ENCODE measurements at places on chromosomes 13 and 19. TPM values are rescaled to one million over a fixed set of nuclear protein-coding genes. Genes with fewer than 3 reads are reported as not detected.

- no peaks in the 10 kb centered on the region for H3K4me1 ChIP-seq
- H3K36me3 ChIP-seq: no peaks in the 10 kb centered on the region
- DNase-seq: no peak
- no peak overlapping the region for H3K27ac ChIP-seq
- no peak overlapping the region for H3K4me3 ChIP-seq
These were observed 71.1 kb upstream of the KLF12 start for GRCh38 chr13:74205313-74205690.

DNA sequence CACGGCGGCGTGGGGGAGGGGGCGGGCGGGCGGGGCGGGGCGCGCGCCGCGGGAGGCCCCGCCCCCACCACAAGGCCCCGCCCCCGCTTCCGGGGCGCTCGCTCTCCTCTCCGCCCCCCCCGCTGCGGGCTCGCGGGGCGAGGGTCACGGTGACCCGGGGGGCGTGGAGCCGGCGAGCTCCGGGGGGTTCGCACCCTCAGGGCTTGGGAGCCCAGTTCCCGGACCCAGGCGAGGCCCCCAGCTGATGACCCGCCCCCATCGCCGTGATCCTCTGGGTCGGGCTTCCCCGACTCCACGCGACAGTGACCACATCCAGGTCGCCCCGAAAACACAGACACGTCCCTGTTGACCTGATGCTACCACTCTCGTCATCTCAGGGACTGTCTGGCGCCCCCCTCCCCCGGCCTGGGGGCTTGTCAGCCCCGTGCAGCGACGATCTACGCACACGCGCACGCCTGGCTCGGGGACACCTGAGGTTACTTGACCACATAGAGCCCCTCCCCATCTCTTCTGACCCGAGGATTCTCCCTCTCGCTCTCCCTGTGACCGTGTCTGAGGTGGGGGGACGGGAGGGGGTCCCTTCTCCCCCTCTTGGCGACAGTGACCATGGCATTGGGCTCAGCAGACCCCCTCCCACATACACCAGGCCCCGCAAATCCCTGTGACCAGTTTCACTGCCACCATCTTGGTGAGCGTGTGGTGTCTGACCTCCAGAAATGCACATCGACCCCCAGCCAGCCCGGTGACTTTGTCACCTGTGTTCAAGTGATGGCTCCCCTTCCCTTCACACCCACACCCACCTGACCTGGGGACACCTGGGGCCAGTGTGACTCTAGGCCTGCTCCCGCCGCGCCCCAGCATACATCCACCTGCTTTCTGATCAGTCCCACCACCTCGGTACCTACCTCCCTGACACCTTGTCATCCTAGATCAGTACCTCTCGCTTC, 670 bp downstream of the MAP2K7 start:
- H3K36me3 ChIP-seq: no peaks in the 10 kb centered on the region
- peaks cover 14% of the 10 kb centered on the region for H3K4me1 ChIP-seq
- H3K27me3 ChIP-seq: no peaks in the 10 kb centered on the region
- peak overlapping the region; percentile 39 for H3K27ac ChIP-seq

DNA sequence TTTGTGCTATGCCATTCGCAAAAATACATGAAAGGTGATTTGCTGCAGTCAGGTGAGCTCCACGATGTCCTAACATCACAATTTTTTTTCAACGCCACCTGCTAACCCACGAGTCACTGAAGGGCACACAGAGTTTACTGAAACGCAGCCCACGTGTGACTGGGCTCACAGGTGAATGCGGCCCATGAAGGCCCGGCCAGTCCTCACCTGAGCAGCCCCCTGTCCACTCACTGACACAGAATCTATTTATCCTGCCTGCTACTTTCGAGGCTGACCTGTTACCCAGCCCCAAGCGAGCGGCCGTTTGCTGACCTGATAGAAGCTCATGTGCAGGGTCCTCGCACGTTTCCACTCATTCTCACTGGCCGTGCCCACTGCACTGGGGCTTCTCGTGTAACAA, 121.9 kb upstream of the SOX1 start:
- no peak for DNase-seq
- H3K4me3 ChIP-seq: no peak overlapping the region
- no peaks in the 10 kb centered on the region for H3K4me1 ChIP-seq
- no peaks in the 10 kb centered on the region for H3K36me3 ChIP-seq

GRCh38 chr13:101868585-101869469, 416.4 kb downstream of the ITGBL1 start:
- no peak overlapping the region for H3K27ac ChIP-seq
- no peak for DNase-seq
- no peaks in the 10 kb centered on the region for H3K36me3 ChIP-seq
- H3K4me1 ChIP-seq: no peaks in the 10 kb centered on the region
- H3K4me3 ChIP-seq: no peak overlapping the region

GRCh38 chr13:47865883-47866282, 135.2 kb downstream of the SUCLA2 start:
- H3K4me3 ChIP-seq: no peak overlapping the region
- H3K27ac ChIP-seq: no peak overlapping the region
- no peaks in the 10 kb centered on the region for H3K4me1 ChIP-seq
- H3K27me3 ChIP-seq: no peaks in the 10 kb centered on the region
- no peaks in the 10 kb centered on the region for H3K36me3 ChIP-seq

DNA sequence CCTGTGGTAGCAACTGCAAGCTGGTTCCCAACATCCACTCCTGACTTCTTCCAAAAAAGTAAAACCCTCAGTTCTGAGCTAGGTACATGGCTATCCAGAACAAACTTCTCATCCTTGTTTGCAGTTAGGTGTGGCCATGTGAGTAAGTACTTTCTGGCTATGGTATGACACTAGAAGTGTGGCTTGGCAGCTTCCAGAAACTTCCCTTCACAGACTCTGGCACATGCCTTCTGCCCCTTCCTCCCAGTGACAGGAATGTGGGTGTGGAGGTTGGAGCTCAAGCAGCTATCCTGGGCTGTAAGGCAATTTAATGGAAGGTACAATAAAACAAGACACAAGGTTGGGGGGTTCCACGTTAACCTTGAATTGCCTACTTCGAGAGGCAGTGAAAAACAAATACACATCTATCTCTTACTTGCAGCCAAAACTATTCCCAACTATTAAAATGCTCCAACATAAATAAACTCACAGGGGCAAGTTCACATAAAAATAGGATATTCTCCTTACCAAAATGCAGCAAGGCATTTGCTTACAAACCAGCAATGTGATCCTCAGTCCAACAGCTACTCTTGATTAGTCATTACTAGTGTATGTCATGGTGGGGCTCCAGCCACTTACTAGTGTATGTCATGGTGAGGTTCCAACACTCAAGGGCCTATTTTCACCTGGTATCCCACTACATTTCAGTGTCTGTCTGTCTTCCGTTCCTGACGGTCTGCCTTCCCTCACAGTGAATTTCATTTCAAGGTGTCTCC, 3.1 kb downstream of the SMG9 start:
- H3K27me3 ChIP-seq: no peaks in the 10 kb centered on the region
- no peak overlapping the region for H3K27ac ChIP-seq
- H3K4me1 ChIP-seq: no peaks in the 10 kb centered on the region
- peaks cover 21% of the 10 kb centered on the region for H3K36me3 ChIP-seq
- H3K4me3 ChIP-seq: no peak overlapping the region

DNA sequence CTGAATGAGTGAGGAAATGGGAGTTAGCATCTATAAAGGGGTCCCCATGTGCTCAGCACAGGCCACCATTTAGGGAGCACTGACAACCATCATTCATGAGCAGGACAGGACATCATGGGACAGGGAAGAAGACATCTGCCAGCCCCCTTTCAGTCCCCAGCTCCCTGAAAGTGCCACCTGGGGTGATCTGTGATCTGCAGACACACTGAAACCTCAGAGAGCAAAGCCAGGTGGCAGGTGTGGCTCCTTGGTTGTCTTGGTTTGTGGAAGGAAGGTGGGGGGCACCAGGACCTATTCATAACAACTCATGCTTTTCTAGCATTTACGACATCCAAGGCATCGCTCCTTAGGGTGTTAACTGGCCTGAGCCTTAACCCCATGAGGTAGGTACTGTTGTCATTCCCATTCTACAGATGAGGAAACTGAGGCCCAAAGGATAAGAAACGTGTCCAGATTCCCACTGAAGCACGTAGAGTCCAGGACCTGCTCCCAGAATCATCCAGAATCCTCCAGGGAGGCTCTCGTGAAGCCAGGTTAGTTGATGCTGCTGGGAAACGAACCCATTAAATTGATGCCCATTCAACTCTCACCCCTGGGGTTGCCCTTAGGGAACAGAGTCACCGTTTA, 5.8 kb downstream of the KDELR1 start:
- H3K36me3 ChIP-seq: peaks cover 20% of the 10 kb centered on the region
- DNase-seq: no peak
- no peaks in the 10 kb centered on the region for H3K27me3 ChIP-seq
- no peaks in the 10 kb centered on the region for H3K4me1 ChIP-seq
- no peak overlapping the region for H3K27ac ChIP-seq

DNA sequence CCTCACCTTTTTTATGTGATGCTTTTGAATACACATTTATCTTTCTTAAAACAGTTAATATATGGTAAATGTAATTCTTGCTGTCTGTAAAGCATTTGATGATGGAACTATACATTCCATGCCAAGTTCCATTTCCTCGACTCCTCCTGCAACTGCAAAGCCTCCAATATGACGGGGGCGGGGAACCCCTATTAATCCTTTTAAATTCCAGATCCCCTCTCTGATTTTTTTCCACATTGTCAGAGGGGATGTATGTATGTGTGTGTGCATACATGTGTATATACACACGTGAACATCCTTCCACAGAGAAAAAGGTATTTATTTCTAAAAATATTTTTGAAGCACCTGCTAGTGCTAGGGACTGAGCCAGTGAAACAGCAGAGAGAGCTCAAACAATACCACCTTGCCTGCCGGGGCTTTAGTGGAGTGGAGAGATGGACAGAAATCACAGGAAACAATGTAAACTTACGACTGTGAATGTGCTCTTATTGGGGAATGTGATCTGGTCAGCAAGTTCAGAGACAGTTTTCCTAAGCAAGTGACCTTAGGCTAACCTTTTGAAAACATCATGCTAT, 25.3 kb upstream of the MAB21L1 start:
- no peaks in the 10 kb centered on the region for H3K4me1 ChIP-seq
- no peaks in the 10 kb centered on the region for H3K27me3 ChIP-seq
- no peaks in the 10 kb centered on the region for H3K36me3 ChIP-seq
- H3K27ac ChIP-seq: no peak overlapping the region

- H3K27ac ChIP-seq: no peak overlapping the region
- no peak for DNase-seq
- H3K4me1 ChIP-seq: no peaks in the 10 kb centered on the region
- no peak overlapping the region for H3K4me3 ChIP-seq
- no peaks in the 10 kb centered on the region for H3K27me3 ChIP-seq
These were observed 277.1 kb downstream of the KLF12 start for GRCh38 chr13:73857106-73857505.

GRCh38 chr19:32097620-32098019, 247.8 kb upstream of the ZNF507 start:
- H3K36me3 ChIP-seq: no peaks in the 10 kb centered on the region
- H3K27me3 ChIP-seq: peaks cover 3% of the 10 kb centered on the region
- no peak overlapping the region for H3K4me3 ChIP-seq
- no peak for DNase-seq

DNA sequence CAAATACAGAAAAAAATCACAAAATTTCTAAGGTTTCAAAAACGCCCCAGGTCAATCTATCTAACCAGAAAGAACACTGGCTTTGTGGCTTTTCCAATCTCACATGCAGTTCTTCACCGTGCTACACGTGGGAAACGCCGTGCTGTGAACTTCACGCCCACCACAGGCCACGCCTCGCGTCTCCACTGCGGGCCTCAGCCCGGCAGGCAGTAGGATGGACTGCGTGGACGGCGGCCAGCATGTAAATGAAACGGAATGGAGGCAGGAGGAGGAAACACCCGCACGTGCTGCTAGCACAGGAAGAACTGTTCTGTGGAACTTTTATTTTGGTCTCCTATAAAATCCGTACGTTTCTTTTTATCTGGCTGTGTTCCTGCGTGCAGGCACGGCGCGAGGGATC, 23.8 kb downstream of the ZNF787 start:
- no peak overlapping the region for H3K4me3 ChIP-seq
- no peaks in the 10 kb centered on the region for H3K27me3 ChIP-seq
- no peaks in the 10 kb centered on the region for H3K4me1 ChIP-seq
- H3K36me3 ChIP-seq: peaks cover 5% of the 10 kb centered on the region

GRCh38 chr13:108155185-108156106, 59.9 kb downstream of the LIG4 start:
- peak; percentile 28 for DNase-seq
- H3K27ac ChIP-seq: no peak overlapping the region
- H3K4me1 ChIP-seq: peaks cover 20% of the 10 kb centered on the region
- no peaks in the 10 kb centered on the region for H3K36me3 ChIP-seq
- H3K27me3 ChIP-seq: no peaks in the 10 kb centered on the region

- no peak overlapping the region for H3K27ac ChIP-seq
- H3K4me1 ChIP-seq: peaks cover 7% of the 10 kb centered on the region
- H3K4me3 ChIP-seq: no peak overlapping the region
- H3K27me3 ChIP-seq: no peaks in the 10 kb centered on the region
- H3K36me3 ChIP-seq: no peaks in the 10 kb centered on the region
- no peak for DNase-seq
These were observed 7.4 kb downstream of the B3GNT3 start for GRCh38 chr19:17802137-17802858.

GRCh38 chr13:47218611-47219010, 321.8 kb upstream of the HTR2A start:
- H3K27ac ChIP-seq: no peak overlapping the region
- no peak for DNase-seq
- no peak overlapping the region for H3K4me3 ChIP-seq
- H3K27me3 ChIP-seq: no peaks in the 10 kb centered on the region

- H3K4me1 ChIP-seq: no peaks in the 10 kb centered on the region
- H3K36me3 ChIP-seq: peaks cover under 1% of the 10 kb centered on the region
- no peak for DNase-seq
- H3K4me3 ChIP-seq: no peak overlapping the region
- no peak overlapping the region for H3K27ac ChIP-seq
These were observed 3.5 kb downstream of the JSRP1 start for GRCh38 chr19:2252797-2253105.

GRCh38 chr13:71021825-71022422, 845.1 kb downstream of the DACH1 start:
- no peaks in the 10 kb centered on the region for H3K27me3 ChIP-seq
- no peak overlapping the region for H3K4me3 ChIP-seq
- H3K4me1 ChIP-seq: no peaks in the 10 kb centered on the region
- no peaks in the 10 kb centered on the region for H3K36me3 ChIP-seq

ZNF653 gene
- total RNA-seq: 6.2 TPM

SMIM17 gene
- total RNA-seq: not detected

CLDND2 gene
- 0.57 TPM for total RNA-seq

ERF gene
- total RNA-seq: 23.2 TPM

ZNF575 gene
- total RNA-seq: 1.2 TPM

RGCC gene
- total RNA-seq: 15.3 TPM

PRODH2 gene
- 1.5 TPM for total RNA-seq

SPACA4 gene
- total RNA-seq: not detected

CYP2S1 gene
- 0.28 TPM for total RNA-seq

C1QTNF9 gene
- 0.28 TPM for total RNA-seq

CGB8 gene
- not detected for total RNA-seq

KIR2DL3 gene
- total RNA-seq: not detected

All from pancreas (tissue), 10 donors.